ENCODE measurements at places on chromosomes 7 and 10.

DNA sequence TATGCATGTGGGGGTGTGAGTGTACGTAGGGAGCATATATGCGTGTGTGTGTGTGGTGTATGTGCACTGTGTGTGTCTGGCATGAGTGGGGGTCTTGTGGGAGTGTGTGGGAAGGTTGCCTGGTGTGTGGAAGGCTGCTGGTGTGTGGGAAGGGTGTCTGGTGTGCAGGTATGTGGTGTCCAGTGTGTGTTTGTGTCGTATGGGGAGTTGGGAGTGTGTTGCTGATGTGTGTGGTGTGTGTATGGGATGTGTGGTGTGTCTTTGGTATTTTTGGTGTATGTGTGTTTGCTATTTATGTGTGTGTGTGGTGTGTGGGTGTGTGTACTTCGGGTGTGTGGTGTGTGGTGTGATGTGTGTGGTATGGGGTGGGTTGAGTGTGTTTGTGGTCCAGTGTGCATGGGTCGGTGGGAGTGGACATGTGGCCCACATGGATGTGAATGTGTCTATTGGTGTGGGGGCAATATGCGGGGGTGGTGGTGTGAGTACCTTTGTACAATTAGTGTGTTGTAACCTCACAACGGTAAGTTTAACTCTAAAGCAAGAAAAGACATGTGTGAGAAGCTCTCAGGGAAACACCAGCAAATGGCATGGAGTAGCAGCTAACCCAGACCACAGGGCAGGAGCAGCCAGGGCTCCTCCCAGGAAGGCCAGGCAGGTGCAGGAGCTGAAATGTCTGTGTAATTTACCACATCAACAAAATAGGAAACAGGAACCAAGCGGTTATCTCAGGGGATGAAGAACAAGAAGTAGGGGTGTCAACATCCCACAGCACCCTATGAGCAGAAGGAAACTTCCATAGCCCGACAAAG lies 11.9 kb downstream of the ANTXRL start:
- DNase-seq, result no peak

GRCh38 chr10:59006511-59007306 lies 169.7 kb upstream of the PHYHIPL start:
- DNase-seq, result no peak

DNA sequence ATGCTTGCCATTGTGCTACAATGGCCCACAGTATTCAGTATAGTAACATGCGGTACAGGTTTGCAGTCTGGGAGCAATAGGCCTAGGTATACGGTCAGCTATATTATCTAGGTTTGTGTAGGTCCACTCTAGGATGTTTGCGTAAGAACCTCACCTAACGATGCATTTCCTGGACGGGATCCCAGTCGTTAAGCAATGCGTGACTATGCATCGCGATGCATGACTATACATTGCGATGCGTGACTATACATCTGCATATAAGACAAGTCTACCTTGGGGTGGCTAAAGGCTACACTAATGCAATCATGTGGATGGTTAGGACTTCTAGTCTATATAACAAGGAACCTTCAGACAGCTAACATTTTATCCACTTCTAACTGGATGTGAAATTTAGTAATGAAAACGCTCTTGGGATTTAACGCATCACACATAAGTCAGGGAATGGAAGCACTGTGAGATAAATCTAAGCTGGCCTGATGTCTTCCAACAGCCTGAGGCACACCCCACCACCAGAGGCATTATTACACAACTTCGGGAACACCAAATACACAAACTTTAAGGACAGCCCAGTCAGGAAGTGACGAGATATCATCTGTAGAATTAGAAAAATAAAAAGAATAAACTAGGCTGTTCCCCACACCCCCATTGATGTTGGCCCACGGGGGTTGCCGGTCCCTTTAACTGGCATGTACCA lies 9.2 kb downstream of the GNA12 start:
- DNase-seq, result no peak

DNA sequence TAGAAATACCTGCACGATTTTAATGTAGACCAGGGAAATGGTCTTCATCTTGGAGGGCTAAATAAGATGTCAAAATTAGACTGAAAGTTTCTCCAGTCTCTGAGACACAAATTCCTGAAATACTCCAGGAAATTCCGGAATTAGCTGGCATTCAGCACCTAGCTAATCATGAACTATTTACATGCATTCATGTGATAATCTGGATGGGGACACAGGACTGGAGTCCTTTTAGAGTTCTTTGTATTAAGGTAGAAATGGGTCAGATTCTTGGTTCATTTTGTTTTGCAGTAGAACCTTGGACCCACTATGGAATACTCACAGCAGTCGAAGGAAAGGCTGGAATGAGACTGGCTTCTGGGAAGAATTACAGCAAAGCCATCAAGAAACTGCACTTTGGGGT lies 65.3 kb upstream of the MDFIC start:
- DNase-seq, result no peak

GRCh38 chr10:72329290-72330068 lies 25.2 kb downstream of the DNAJB12 start:
- peak; percentile 65 for DNase-seq

DNA sequence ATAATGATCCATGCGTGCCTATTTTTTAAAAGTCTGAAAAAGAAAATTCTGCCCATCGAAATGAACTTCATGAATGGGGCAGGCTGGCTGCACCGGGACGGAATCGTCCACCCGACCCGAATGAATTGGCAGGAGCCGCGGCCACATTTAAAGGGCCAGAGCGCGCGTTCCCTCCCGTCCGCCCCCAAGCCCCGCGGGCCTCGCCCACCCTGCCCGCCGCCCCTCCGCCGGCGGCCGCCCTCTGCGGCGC lies 319 bp upstream of the GATA3 start:
- DNase-seq, result no peak

GRCh38 chr7:70942791-70943190 lies 189.2 kb upstream of the GALNT17 start:
- no peak for DNase-seq

- no peak for DNase-seq
These were observed 172.1 kb downstream of the SLC16A9 start for GRCh38 chr10:59537501-59537900.

DNA sequence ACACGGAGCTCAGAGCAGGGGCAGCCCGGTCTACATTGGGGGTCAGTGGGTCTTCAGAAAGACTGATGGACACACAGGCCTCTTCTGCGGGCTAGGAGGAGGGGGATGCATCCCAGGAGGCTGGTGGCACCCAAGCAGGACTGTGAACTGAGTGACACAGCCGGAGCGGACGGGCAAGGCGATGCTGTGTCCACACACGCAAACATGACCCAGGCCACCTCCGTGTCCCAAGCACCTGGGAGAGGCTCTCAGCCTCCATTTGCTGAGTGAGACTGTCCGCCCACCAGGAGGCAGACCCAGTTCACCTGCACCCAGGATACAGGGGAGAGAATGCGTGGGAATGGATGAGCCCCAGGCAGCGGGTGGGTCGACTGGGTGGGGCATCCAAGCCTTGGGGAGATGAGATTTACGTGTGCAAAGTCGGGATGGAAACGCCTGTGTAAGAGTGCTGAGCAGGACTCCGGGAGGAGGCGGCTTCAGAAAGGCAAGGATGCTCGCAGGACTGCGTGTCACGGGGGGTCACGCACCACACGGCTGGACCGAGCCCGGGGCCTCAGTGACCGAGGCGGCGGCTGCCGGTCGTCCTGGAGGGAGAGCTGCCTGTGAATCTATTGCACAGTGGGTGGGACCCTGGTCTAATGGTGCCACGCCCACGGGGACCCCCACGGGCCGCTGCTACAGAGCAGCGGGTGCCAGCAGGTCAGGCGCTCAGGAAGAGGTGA lies 262.8 kb downstream of the ADARB2 start:
- DNase-seq, result no peak

GRCh38 chr7:158573310-158573709 lies 14.3 kb downstream of the PTPRN2 start:
- DNase-seq, result no peak

GRCh38 chr7:142941541-142941940 lies 2.3 kb downstream of the LLCFC1 start:
- DNase-seq, result peak; percentile 40

- DNase-seq, result no peak
These were observed 48.1 kb upstream of the SEPTIN7 start for GRCh38 chr7:35752742-35753141.

DNA sequence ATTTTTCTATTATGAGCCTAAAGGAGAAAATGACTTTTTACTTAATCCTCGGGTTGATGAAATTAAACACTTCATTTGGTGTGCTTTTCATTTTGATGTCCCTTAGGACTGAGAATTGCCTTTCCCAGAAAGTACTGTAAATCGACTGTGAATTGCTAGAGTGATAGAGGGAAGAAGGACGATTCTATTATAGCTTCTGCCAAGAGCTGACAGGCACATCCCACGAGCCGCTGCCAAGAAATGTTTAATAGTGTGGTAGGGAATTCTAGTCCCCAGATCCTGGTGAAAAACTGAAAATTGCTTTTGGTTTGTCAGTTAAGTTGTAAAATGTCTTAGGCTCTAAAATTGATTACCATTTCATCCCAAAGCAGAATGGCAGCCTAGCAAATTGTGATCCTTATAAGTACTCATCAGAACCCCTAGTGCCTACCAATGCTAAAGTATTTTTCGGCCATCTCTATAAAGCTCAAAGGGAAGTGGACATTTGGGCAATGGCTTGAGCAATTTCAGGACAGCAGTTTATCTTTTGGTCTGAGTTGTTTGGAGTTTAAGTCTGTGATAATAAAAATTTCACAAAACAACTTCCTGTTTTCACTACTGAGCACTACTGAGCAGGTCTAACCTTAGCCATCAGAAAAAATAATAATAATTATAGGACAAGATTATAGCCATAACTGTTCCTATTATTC lies 44.6 kb upstream of the HYCC1 start:
- DNase-seq, result no peak

DNA sequence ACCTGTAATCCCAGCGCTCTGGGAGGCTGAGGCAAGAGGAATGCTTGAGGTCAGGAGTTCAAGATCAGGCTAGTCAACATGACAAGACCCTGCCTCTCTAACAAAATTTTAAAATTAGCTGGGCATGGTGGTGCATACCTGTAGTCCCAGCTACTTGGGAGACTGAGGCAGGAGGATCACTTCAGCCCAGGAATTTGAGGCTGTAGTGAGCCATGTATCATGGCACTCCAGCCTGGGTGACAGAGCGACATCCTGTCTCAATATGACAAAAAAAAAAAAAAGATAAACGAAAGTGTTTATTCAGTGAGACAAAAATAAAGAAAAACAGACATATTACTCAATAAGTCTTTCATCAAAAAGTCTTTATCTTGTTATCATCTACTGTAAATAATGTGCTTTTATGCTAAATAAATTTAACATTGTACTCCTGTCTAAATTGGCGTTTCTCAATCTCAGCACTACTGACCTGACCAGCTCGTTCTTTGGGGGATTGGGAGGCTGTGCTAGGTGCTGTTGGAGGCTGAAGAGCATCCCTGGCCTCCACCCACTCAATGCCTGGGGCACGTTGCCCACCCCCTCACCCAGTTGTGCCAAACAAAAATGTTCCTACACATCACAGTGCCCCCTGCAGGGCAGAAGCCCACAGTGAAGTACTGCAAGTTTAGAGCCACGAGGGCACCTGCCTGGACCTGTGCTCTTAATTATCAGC lies 57.7 kb downstream of the NCAPG2 start:
- no peak for DNase-seq

- no peak for DNase-seq
These were observed 9.4 kb downstream of the AP5Z1 start for GRCh38 chr7:4784799-4785198.

- no peak for DNase-seq
These were observed 407.4 kb downstream of the KCNMA1 start for GRCh38 chr10:77230194-77230593.

GRCh38 chr7:37448011-37448635 lies 541 bp downstream of the ELMO1 start:
- DNase-seq, result peak; percentile 68

DNA sequence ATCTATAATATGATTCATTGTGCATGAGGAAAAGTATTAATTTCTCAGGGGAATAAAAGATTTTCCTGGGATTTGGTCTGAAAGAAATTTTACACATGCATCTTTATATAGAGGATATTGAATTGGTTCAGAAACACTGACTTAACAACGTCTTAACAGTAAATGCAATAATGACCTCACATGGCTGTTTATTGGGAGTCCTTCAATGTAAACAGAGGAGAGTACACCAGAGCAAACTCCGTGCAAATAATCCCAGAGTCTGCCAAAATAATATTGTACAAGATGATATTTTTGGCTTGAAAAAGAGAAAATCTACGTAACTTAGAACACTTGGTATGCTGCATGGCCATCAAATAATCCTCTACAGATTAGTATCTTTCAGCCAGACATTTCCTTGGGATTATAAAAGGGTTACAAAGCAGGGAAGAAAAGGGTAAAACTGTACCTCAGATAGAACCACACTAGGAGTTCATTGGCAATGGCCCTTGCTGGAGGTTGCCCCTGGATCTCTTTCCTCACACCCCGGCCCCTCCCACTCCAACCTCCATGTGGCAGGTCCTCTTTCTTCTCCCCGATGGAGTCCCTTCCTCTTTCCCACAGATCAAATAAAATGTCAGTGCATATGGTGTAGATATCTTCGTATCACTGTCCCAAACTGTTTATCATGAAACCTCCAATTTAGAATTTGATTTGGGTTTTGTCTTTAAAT lies 196.4 kb downstream of the EVX1 start:
- DNase-seq, result no peak

DNA sequence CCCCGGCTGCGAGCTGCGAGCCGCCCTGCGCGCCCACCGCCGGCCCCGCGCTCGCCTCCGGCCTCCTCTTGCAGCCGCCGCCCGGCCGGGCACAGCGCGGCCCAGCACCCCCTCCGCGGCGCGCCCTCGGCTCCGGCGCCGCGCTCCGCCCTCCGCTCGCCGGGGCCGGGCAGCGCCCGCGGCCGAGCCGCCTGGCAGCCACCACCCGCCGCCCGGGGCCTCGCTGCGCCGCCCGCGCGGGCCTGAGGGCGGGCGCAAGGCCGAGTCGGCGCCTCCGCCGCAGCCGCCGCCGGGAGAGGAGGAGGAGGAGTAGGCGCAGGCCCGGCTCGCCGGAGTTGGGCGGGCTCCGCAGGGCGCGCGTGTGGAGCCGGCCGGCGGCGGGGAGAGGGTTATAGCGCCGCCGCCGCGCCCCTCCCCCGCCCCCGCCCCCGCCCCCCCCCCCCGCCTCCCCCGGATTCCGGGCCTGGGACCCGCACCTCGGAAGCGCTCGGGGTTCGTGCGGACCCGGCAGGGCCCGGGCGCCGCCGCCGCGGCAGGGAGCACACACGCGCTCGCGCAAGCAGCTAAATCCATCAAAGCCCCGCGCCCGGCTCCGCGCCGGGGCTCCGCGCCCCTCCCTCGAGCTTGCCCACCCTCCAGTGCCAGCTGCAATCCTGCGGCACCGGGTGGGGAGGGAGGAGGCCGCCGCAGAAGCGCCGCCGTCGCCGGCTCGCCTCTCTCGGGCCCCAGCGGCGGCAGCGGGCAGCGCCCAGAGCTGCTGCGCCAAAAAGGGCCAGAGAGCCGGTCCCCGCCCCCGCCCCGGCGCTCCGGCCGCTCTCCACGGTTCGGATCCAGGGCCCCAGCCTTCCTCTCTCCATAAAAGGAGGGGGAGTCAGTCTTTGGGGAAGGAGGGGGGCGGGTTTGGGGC lies at the start of gene PDGFA:
PDGFA (minus strand) TSS at position 363 of the 907 bp plus-strand sequence. CDS start 845 bp downstream, outside the sequence.
- DNase-seq, result no peak

DNA sequence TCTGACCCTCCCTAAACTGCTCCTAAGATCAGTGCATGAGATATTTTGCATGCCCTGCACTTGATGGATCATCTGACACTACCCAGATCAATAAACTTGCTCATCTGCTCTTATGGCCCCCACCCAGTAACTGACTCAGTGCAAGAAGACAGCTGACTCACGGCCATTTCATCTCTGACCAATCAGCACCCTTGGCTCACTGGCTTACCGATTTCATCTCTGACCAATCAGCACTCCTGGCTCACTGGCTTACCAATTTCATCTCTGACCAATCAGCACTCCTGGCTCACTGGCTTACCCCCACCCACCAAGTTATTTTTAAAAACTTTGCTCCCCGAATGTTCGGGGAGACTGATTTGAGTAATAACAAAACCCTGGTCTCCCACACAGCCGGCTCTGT lies 37.2 kb upstream of the OPTN start:
- no peak for DNase-seq
